Fibroblast of skin of left biceps (primary cell): ENCODE measurements at places on chromosomes 16 and 17.

- no peak for DNase-seq
Measured at GRCh38 chr17:70225276-70225675, 55.9 kb downstream of the KCNJ2 start.

GRCh38 chr17:12667299-12667958 lies 1.7 kb downstream of the MYOCD start:
- DNase-seq = peak; percentile 38

GRCh38 chr17:2058586-2059546 lies 4.0 kb downstream of the HIC1 start:
- no peak for DNase-seq

DNA sequence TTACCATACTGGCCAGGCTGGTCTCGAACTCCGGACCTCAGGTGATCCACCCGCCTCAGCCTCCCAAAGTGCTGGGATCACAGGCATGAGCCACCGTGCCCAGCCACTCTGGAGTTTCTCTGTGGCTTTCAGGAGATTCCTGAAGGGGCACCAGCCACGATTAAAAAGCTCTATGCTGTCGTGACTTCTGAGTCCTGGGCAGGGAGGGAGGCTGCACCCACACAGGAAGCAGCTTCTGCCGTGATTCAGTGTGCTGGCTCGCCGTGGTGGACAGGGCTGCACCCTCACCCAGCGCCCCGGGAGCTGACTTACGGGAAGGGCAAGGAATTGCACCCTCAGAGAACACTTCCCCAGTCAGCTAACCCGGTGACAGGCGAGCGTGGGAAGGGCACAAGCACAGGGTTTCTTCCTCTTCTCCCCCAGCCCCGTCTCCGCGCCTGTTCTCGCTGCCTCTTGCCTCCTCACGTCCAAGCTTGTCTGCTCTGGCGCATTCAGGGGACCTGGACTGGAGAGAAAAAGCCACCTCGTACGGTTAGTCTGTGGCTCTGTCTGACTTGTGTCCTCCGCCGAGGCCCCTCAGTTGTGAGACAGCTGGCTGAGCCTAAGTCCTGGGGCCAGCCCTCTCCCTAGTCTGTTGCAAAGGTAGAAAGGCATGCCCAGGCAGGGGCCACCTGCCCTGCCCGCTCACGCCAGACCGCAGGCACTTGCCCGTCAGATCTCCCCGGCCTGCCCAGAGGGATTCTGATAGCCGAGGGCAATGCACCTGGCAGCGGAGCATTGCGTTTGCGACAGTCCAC lies 145.0 kb downstream of the SEC14L1 start:
- no peak for DNase-seq

DNA sequence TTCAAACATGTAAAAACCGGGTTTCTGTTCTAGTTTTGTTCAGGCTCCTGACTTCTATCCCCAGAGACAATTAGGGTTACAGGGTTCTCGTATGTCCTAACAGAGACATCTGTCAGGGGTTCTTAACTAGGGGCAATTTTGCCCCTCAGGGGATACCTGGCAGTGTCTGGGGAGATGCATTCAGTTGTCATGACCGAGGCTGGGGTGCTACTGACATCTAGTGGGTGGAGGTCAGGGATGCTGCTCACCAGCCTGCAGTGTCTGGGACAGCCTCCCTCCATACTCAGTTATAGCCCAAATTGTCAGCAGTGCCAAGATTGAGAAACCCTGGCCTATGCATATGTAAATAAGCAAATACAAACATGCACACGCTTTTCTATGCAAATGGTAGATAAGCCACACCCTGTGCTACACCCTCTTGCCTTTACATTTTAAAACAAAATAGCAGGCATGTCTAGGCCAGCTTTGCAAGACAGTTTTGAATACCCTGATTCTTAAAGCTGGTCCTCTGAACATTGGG lies 37.4 kb downstream of the CLEC16A start:
- DNase-seq = no peak
